ENCODE measurements at places on chromosomes 11 and 22.

GRCh38 chr11:103892603-103893002 is 143.8 kb upstream of the DDI1 start:
- peak; percentile 36 for DNase-seq

- peak; percentile 100 for DNase-seq
Measured at GRCh38 chr11:9565822-9566560, 7.5 kb upstream of the WEE1 start.

DNA sequence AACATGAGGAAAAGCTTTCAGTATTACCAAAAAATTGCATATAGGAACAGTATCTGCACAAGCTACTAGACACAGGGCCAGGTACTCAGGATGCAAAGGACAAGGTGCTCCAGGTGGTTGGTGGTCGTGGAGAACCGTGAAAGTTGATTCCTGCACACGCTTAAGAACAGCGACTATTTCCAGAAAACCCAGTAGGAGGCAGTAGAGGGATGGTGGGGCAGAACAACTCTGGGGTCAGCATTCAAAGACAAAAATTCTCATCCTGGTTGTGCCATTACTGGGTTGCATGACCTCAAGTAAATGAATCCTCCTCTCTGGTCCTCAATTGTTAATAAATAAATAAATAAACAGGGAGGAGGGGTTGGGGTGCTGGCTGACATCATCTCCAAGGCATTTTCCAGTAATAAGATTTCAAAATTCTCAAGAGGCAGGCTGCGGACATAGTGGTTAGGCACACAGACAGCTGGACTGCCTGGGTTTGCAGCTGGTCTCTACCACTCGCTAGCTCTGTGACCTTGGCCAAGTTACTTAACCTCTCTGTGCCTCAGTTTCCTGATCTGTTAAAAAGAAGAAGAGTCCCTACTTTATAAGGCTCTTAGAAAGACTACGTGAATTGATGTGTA is 89.6 kb downstream of the ISX start:
- no peak for DNase-seq

DNA sequence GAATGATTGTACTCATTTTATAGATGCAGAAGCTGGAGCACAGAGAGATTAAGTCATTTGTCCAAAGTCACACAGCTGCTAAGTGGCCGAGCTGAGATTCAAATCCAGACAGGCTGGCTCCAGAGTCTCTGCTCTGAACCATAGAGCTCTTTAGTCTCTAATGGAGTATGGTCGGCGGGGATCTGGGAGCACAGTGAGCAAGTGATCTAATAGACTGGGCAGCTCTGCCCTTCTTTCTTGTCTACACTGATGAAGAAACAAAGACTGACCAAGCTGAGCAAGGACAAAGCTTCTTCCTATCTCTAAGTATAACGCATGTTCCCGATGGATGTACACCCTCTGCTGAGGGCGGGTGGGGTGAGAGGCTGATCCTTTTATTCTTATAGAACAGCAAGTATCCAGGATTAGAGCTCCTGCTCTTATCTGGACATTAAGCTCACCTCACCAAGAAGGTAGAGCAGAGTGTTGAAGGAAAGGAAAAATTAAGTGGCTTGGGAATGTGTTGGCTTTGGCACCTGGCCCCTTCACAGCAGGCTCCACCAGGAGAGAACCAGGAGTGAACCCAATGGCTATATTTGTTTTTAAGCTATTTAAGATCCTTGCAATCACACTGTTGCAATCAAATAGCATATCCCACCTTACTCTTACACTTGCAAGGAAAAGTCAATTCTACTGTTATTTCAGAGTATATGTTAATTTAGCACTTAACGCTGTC is 68.7 kb downstream of the ETS1 start:
- DNase-seq = no peak

DNA sequence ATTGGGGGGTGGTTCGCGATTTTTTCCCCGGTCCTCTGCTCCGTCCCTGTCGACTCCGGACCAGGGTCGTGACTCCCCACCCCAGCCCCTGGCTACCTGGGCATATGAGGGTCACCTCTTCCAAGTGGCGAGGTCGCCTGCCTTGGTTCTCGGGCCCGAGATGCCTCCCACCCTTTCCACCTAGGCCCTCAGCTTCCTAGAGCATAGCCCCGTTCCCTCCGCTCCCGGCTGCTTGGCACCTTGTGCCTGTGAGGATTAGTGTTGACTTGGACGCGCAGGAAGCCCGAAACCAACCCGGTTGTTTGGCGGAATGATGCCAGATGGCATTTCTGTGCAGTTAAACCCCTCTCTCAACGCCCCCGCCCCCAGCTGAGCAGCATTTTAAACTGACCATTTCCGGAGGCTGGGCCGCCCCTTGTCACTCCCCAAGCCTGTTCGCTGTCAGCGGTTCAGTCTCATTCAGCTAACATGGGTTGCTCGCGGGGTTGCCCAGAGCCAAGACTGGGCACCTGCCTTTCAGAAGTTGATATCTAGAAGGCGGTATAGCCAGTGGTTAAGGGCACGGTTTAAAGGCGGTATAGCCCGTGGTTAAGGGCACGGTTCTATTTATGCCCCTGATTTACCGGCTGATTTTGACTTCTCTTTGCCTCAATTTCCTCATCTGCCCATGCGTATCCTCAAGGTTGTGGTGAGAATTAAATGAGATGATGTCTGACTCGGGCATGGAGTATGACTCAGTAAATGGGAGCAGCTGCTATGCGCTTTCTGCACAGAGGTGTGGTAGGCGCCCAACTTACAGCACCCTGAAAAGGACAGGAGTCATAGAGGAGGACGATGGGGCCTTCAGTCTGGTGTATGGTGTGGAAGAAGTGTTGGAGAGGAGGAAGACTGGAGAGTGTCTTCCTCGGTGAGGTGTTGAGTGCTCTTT is 639 bp downstream of the INCENP start:
- DNase-seq = no peak

DNA sequence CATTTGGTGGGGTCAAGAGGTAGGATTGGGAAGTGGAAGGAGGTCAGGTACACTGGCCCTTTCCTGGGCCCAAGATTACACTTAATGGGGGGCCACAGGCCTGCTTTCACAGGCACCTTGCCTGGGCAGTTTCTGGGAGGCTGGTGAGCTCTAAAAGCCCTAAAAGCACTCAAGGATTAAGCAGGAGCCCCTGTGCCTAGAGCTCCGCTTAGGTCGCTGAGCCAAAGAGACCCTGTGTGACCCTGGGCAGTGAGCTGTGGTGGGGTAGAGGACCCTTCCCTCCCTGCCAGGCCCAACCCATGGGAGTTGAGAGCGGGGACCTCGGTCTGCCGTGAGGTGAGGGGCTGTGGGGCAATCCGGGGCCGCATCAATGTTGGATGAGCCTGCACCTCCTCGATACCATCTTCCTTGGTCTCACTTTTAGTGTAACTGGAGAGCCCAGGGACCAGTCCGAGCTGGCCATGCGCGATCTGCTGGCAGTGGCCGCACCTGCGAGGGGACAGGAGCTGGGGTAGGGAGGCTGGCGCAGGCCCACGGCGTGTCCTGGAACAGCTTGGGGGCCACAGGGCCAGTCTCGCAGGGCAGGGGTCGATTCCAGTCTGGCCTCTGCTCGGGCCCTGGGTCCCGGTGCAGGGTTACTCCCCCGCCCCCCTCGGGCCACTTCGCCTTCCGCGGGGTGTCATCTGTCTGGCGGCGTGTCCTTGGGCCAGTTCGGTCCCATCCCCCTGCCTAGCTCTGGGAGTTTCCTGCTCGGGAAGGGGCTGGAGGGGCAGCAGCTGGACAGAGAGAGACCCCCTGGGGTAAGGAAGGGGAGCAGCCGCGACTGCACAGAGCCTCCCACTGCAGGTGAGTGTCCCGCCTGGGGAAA is 44.3 kb downstream of the EIF3F start:
- no peak for DNase-seq

- no peak for DNase-seq
Measured at GRCh38 chr11:20881328-20882079, 212.1 kb downstream of the NELL1 start.

GRCh38 chr22:37749226-37749625 is 52.4 kb downstream of the TRIOBP start:
- no peak for DNase-seq

DNA sequence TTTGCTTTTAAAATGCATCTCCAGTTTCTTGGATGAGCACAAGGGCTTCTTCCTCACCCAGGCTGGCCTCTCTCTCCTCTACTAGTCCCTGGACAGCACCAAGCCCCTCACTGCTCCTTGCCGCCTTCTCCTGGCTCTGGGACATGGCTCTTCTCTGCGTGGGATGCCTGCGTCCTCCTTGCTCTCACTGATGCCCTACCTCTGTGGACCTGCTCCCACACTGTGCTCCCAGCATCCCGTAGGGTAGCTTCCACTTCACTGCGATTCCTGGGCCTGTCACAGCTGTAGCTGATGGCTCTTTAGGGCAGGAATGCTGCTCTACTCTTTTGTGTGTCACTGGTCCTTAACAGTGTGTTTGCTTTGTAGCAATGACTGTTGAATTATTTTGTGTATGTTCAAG is 136.3 kb downstream of the SNX19 start:
- DNase-seq = no peak

DNA sequence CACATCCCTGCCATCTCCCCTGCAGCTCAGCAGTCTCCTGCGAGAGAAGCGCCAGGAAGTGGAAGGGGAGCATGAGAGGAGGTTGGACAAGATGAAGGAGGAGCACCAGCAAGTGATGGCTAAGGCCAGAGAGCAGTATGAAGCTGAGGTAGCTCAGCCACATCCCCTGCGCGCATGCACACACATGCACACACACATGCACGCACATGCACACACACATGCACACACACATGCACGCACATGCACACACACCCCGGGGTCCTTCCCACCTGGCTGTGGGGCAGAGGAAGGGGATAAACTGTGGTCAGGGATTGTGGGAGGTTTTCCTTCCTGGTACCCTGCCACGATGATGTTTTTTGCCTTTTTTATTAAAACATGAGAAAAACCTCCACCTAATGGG is 65.3 kb downstream of the CEP164 start:
- DNase-seq = no peak

DNA sequence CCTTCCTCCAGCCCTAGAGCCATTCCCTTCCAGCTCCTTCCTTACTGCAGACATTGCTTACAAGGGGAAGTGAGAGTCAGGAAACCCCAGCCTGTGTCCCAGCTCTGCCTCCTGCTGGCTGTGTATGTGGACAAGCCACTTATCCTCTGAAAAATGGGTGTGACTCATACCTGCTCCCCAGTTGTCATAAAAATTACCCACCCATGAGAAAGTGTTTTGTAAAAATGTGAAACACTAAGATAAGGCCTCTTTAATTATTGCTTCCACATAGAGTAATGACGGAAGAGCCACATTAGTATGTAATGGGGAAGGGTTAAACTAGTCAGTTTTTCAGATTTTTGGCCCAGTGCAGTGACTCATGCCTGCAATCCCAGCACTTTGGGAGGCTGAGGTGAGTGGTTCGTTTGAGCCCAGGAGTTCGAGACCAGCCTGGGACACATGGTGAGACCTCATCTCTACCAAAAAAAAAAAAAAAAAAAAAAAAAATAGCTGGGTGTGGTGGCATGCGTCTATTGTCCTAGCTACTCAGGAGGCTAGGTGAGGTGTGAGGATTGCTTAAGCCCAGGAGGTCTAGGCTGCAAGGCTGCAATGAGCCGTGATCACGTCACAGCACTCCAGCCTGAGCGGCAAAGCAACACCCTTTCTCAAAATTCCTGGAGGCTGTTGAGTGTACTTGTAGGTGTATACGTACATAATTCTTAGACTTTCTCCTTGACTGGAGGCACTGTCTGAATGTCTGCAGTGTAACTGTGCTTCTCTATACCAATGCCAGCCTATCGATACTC is 84.9 kb downstream of the CTTN start:
- no peak for DNase-seq

GRCh38 chr11:57980201-57980600 is 43.5 kb upstream of the OR9Q1 start:
- DNase-seq = no peak

DNA sequence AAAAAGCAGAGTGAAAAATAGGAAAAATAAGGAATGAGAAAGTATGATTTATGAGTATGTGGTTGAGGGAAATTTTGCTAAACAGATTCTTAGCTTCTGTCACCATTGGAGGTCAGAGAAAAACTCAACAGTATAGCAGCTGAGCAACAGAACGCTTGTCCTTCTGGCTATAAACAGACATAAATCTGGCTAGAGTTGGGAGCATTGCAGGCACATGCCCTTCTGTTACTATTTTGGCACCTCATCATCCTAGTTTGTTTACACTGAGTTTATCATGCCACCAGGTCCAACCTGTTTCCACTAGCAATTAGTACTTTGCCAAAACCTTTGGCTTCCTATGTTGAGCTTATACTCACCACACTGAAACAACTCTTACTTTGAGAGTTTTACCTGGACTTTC is 6.9 kb downstream of the UBE4A start:
- no peak for DNase-seq

- DNase-seq = no peak
Measured at GRCh38 chr11:130650456-130651030, 202.1 kb downstream of the ADAMTS15 start.

- DNase-seq = peak; percentile 51
Measured at GRCh38 chr22:37905534-37906363, at the start of gene MICALL1. Gene MICALL1, plus strand, starts transcription at chr22:37906297. Its CDS starts 126 bp downstream, at chr22:37906423.

- DNase-seq = no peak
Measured at GRCh38 chr11:4454021-4454420, 4.9 kb downstream of the OR52K2 start.

DNA sequence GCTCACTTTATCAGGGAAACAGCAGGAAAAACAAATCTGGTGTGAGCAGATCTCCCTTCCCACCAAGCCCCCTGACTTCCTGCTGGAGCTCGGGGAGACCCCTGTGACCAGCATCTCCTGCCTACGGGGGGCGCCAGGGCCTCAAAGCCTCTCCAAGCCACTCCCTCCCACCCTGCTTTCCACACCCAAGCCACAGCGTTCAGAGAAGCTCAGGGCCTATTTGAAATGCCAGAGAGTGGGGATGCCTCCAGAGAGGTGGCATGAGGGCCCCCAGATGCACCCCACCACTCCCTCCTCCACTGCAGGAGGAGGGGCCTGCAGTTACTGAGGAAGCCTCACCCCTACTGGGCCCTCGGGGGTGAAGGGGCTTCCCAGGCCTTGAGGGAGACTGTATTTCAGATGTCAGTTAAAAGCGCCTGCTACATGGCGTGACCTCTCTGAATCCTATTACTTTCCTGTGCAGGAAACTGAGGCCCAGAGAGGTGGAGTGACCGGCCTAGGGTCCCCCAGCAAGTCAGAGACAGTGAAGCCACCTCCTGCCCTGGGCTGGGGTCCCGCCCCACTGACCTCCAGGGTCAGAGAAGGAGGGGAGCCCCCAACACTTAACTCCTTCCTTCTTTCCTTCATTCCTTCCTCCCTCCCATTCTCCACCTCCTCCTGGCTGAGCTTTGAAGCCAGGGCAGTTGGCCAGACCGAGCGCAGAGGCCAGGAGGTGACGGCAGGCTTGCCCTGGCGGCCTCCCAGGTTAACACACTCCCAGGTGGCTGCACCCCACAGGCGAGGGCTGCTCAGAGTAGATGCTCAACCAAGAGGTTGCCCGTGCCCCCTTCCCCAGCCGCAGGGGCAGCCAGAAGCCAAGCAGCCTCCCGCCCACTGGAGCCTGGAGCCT is 6.0 kb upstream of the CDKN1C start:
- no peak for DNase-seq

GRCh38 chr11:27397624-27398399 is 34.8 kb upstream of the CCDC34 start:
- DNase-seq = no peak

DNA sequence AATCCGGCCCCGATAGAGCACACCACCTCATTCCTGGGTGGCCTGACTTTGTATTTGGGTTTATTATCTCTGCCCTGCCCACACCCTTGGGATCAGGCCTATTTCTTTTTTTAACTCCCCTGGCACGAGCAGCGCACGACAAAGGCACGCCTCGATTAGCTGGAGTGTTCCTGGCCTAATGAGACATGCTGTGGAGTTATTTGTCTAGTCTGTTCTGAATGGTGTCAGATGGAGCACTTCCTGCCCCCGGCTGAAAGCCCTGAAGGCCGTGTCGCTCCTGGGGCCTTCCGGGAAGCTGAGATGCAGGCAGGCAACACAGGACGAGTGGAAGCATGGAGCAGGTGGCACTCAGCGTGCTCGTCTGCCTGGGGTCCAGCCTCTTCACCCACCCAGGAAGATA is 47.1 kb downstream of the LARGE1 start:
- no peak for DNase-seq

Measured in fibroblast of skin of left quadriceps (primary cell).